Activated T-helper 17 cell treated with anti-CD3 and anti-CD28 coated beads, Interleukin-2, amount 50 U/mL, for 72 hours (primary cell): ENCODE measurements at places on chromosomes 5 and 9. TPM values are rescaled to one million over a fixed set of nuclear protein-coding genes. Genes with fewer than 3 reads are reported as not detected.

The KCNV2 gene
- total RNA-seq: not detected

The NKD2 gene
- 1.2 TPM for total RNA-seq

The QRFP gene
- not detected for total RNA-seq

The ZER1 gene
- total RNA-seq: 28.5 TPM

DNA sequence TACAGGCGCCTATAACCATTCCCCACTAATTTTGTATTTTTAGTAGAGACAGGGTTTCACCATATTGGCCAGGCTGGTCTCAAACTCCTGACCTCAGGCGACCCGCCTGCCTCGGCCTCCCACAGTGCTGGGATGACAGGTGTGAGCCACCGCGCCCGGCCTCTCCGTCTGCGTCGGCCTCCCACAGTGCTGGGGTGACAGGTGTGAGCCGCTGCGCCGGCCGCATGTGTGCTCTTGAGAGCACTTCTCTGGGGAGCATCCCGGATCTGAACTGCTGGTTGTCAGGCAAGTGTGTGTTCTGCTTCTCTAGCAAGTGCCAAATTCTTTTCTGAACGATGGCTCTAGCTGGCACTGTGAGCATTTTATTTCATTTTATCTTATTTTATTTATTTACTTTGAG, 3.7 kb upstream of the ENTPD2 start:
- no peak for ATAC-seq

- no peak for ATAC-seq
Measured at GRCh38 chr9:115606838-115607237, 488.9 kb upstream of the TNC start.
